ENCODE measurements at places on chromosomes 5 and 9.
A peak's percentile ranks its signal among the peaks of the same experiment; 100 is the strongest.

- DNase-seq = no peak
Measured at GRCh38 chr5:56085193-56085592, 90.4 kb upstream of the IL6ST start.

DNA sequence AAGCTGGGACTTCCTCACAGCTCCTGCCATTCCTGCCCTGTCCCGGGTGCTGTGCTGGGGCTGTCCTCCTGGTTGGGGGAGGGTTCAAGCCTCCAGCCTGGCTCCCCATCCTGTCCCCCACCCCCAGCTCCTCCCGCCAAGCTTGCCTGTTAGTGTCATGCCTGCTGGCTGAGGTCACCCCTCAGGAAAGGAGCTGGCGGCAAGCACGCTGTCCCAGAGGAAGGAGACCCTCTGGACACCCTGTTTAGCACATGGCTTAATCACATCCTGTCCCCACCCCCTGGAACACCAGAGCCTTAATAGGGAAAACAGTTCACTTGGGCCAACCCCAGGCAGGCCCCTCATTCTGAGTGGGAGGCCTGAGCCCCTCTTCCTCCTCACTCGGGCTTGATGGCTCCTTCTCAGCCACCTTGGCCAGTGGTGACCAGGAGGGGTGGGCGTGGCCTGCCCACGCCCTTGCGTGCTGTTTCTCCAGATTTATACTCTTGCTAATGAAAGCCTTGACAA lies 9.2 kb upstream of the PHYHD1 start:
- no peak for DNase-seq

DNA sequence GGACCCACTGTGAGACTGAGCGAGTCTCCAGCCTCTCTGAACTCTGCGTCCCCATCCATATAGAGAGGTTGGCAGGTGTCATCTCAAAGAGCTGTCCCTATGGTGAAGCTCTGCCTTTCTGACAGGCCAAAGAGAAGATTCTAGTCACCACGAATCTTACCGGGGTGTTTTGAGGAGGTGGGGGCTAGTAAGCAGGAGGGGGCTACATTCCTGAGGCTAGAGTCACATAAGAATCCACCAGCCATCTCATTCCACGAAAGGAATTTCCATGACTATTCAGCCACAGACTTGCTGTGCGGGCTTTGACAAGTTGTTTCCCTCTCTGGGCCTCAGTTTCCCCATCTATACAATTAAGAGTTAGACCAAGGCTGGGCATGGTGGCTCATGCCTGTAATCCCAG lies 16.3 kb downstream of the PDGFRB start:
- DNase-seq = no peak

GRCh38 chr9:115921301-115921700 lies 232.3 kb upstream of the PAPPA start:
- no peak for DNase-seq

DNA sequence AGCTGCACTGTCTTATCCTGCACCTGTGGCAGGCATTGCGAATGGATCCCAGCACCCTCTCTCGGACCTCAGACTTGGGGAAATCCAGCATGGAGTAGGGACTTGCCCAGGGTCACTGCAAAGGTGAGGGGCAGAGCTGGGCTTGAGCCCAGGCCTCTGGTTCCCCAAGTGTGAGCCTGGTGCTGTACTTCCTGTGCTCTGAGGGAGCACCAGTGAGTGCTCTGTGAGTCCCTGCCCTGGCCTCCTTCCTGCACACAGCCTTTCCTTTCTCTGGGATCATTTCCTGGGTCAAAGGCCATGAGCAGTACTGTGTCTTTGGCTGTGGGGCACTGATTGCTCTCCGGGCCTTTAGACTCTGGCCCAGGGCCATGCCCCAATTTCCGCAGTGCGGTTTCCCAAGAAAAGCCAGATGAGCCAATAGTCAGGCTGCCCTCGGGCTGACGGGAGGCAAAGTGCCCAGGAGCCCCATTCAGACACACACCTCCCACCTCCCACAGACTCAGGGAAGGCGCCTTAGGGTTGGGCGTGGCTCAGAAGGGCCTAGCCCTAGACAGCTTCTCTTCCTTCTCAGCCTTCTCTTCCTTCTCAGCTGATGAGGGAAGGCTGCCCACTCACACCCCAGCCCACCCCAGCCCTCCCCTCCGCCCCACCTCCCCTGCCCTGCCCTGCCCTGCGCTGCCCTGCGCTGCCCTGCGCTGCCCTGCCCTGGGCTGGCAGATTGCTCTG lies 23.3 kb upstream of the TRIM14 start:
- peak; percentile 52 for DNase-seq

GRCh38 chr5:155732587-155733376 lies 594.2 kb upstream of the SGCD start:
- no peak for DNase-seq

DNA sequence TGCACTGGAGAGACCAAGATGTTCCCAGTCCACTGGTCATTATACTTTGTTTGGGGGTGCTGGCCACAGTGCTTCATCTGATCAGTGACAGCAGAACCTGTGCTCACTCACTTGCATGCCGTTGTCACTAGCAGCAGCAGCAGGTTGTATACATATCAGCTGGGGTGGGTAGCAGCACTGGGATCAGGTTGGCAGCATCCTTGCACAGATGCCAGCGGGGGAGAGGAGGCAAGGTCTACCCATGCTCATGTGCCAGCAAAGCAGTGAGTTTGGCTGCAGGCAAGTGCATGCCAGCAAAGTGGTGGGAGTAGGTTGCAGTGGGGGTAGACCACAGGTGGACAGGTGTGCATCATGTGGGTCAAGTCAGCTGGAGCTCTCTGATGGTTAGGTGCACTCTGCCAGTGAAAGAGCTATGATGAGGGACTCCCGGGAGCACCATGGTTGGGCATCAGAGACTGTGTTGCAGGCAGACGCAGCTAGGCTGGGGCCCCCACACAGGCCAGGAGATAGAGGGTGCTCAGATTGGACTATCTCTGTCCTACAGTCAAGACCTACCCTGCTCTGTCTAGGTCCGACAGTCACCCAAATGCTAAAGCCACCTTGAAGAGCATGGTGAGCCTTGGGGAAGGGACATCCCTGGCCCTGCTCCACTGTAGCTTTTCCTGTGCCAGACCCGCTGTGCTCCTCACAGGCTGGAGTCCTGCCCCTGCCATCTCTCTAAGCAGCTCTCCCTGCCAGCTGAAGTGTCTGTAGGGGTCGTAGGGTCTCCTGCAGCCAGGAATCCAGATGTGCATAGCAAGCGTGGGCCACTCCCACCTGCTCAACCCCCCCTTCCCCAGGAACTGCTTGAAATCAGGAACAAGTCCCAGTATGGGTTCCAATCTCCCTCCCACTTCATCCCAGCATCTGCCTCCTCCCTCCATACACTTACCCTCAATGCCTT lies 119.8 kb downstream of the RNF180 start:
- DNase-seq = no peak

DNA sequence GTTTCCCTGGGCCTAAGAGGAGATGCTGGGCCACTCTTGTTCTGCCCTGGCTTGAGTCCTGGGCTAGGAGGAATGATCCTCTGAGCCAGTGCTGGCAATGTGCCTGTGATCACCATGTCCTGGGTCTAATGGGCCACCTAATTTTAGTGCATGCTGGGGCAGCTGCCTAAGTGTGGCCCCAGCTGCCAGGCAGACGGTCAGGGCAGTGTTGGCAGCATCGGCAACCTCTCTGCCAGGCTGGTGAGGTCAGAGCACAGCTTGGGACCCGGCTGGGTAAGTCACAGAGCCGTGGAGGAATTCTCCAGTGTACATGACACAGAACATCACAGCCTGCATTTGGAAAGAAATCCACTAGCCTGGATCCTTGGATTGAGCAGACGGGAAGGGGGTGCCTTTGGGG lies 21.4 kb upstream of the PITX1 start:
- DNase-seq = no peak

DNA sequence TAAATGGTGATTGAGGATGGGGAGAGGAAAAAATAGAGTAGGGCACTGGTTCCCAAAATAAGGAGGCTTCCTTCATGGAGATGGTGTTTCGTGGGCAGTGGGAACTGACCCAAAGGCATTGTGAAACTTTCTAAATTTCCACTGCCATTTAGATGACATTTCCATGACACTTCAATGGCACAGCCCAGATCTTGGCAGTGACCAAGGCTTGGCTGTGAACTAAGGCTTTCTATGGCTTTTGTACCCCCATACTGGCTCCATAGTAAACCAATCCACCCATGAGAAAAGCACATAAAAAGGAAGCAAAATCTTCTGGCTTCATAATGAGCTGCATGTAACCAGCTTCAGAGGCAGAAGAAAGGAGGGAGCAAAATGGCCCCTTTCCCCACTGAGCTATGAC lies 321.0 kb upstream of the TLE4 start:
- no peak for DNase-seq

GRCh38 chr5:178627259-178627598 lies 379 bp upstream of the CLK4 start:
- DNase-seq = no peak

- peak; percentile 4 for DNase-seq
Measured at GRCh38 chr5:96752341-96753016, 55.3 kb downstream of the ERAP1 start.

DNA sequence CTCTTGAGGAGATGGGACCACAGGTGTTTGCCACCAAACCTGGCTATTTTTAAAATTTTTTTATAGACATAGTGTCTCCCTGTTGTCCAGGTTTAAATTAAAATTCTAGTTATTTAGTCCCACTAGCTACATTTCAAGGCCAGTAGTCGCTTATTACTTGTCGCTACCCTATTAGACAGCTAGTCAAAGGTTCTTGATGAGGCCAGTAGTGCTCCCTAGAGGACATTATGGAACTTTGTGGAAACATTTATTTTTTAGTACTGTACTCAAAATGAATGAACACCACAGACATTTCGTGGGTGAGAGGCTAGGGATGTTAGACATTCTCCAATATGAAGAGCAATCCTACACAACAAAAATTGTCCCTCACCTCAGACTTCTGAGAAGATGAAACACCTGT lies 14.4 kb upstream of the GRXCR2 start:
- no peak for DNase-seq

Measured in HuH-7.5 (cell line).